ENCODE measurements at places on chromosomes 4 and X.
A peak's percentile ranks its signal among the peaks of the same experiment; 100 is the strongest.

- no peak for DNase-seq
These were observed 151.5 kb downstream of the AFAP1 start for GRCh38 chr4:7788193-7788592.

DNA sequence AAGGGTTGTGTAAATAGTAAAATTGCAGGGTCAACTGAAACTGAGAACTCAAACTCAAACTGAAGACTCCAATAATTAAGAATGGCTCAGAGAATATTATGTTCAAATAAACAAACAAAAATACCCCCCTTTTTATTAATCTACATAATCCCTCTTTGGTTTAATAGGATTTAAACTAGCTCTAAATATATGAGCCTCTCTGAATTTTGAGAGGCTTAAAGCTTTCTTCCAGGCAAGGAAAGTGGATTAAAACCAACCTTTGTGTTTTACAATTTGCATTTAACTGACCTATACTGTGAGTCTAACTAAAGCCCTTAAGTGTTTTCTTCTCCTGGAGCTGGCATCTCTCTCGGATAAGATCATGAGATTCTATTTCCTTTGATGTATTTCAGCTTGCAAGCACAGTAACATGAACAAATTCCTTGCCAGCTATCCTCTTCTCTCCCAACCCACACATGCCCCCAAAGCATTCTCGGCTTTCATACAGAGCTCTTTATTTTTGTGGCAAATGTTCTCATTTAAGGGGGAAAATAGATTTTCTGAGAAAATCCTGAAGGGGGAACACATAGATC lies 1310.8 kb upstream of the AGA start:
- DNase-seq, result no peak

GRCh38 chrX:78514852-78515251 lies 144.3 kb downstream of the RTL3 start:
- DNase-seq, result no peak

DNA sequence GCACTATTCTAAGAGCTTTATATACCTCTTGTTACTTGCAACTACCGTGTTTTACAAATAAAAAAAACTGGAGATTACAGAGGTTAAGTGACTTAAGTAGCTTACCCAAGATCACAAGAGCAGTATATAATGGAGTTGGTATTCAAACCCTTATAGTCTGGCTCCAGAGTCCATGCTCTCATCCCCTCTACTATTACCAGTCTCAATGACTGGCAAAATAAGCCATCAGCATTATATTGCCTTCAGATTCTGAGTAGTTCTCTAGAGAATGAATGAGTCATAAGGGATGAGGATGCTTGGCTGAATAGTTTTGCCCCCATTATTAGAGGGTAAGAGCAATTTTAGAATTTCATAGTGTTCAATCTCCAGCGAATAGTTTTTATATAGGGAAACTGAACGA lies 170.1 kb upstream of the ATOH1 start:
- DNase-seq, result no peak

DNA sequence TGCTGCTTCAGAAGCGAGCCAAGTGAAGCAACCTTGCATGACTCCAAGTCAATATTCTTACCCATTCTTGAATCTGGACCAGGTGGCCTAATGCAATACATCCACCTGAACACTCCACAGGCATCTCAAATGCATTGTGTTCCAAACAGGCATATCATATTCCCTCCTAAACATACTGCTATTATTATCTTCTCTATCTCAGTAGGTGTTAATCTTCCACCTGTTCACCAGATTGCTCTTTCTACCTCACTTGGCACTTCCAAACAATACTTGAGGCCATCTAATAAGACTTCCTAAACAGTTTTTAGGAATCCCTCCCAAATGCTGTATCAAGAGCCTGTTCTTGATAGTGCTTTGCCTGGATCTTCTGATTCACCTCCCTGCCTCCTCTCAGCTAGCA lies 90.7 kb downstream of the GPRIN3 start:
- peak; percentile 73 for DNase-seq

GRCh38 chrX:120536061-120536460 lies 24.7 kb downstream of the CUL4B start:
- DNase-seq, result no peak

DNA sequence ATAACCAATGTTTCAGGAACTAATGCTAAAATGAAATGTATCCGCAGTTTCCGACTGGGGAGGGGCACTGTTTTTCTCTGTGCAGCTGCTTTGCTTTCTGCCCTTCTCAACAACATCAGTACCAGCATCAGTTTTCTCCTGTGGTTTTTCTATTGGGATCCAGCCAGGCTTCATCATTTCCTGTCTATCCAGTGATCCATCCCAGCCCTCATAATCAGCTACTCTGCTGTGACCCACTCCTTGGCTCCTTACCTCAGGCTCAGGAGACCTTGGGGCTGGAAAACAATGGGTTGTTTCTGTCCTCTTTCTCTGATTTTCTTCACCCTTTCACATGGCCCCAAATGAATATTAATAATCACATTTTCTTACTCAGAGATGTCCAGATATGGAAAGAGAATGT lies 222.2 kb upstream of the DKK2 start:
- DNase-seq, result no peak

GRCh38 chr4:151471728-151472127 lies 62.8 kb downstream of the FHIP1A start:
- no peak for DNase-seq

GRCh38 chr4:42627885-42628646 lies 28.8 kb downstream of the ATP8A1 start:
- no peak for DNase-seq

DNA sequence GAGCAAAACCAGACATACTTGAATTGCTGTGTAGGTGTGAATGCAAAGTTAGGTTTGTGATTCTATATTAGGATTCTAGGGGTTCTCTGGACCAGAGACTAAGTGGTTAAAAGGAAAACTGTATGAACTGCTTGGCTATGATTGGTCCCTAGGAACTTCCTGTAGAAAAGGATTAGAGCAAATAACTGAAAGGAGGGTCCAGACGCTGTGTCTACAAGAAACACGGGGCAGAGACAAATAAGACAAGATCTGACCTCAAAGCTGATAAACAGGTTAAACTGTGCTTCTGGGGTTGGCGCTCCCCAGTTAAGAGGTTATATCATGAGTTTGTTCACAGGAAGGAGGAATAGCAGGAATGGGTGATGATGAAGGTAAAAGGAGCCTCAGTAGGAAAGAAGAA lies 183.6 kb downstream of the MGST2 start:
- no peak for DNase-seq

GRCh38 chr4:182929296-182929695 lies 12.1 kb upstream of the DCTD start:
- DNase-seq, result no peak

GRCh38 chr4:5995901-5996623 lies 22.2 kb downstream of the C4orf50 start:
- no peak for DNase-seq

DNA sequence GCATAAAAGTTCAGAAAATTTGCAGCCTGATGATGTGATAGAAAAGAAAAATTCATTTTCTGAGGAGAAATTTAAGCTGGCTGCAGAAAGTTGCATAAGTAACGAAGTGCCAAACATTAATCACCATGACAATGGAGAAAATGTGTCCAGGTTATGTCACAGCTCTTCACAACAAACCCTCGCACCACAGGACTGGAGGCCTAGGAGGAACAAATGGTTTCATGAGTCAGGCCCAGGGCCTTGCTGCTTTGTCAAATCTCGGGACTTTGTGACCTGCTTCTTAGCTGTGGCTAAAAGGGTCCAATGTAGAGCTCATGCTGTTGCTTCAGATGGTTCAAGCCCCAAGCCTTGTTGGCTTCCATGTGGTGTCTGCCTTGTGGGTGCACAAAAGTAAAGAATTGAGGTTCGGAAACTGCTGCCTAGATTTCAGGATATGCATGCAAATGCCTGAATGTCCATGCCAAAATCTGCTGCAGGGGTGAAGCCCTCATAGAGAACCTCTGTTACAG lies 527.4 kb downstream of the SH3BGRL start:
- no peak for DNase-seq

- no peak for DNase-seq
These were observed 39.0 kb downstream of the STX18 start for GRCh38 chr4:4502694-4503311.

DNA sequence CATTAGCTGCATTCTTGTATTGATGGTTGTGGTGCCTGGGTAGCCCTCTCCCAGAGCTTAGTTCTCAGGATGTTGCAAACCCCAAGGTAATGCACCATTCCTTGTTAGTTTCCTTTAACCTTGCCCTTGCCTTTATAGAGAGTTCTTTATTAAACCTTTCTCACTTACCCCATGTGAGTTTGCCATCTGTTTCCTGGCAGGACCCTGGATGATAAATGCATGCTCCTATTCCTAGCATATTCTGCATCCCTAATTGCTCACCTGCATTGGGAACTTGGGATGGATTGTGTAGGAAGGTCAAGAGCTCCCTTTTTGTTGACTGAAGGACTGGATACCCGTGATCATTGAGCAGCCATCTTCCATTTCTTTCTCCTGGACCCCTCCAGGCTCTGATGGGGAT lies 59.9 kb upstream of the AP1S2 start:
- no peak for DNase-seq

DNA sequence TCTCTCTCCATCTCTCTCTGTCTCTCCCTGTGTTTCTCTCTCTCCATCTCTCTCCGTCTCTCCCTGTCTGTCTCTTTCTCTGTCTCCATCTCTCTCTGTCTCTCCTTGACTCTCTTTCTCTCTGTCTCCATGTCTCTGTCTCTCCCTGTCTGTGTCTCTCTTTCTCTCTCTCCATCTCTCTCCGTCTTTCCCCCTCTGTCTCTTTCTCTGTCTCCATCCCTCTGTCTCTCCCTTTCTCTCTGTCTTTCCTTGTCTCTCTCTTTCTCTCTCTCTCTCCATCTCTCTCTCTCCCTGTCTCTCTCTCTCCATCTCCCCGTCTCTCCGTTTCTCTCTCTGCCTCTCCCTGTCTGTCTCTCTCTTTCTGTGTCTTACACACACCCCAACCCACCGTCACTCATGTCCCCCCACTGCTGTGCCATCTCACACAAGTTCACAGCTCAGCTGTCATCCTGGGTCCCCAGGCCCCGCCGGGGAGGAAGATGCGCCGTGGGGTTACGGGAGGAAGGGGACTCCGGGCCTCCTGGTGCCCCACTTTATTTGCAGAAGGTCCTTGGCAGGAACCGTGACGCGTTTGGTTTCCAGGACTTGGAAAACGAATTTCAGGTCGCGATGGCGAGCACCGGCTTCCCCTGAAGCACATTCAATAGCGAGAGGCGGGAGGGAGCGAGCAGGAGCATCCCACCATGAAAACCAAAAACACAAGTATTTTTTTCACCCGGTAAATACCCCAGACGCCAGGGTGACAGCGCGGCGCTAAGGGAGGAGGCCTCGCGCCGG lies 1.2 kb upstream of the SHOX start:
- no peak for DNase-seq

DNA sequence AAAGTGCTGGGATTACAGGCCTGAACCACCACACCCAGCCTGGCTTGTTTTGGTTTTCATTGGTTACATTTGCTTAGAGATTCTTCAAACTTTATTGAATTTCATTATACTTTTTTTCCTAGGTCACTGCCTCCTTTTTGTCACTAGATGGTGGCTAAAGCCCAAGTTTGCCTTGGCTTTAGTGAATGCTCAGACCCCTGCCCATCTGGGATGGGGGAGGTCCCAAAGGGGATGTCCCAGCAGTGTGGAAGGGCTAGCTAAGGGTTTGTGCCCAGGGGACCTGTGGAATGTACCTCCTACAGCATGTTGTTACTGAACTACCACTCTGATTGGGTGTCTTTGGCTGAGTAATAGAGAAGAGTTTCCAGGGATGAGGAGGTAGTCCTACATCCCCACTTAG lies 58.4 kb downstream of the CEP135 start:
- DNase-seq, result no peak

- no peak for DNase-seq
These were observed 17.8 kb downstream of the ZNF81 start for GRCh38 chrX:47854474-47854873.

- DNase-seq, result no peak
These were observed 67.8 kb upstream of the ATP6AP2 start for GRCh38 chrX:40513012-40513411.
